CMK (cell line): ENCODE measurements at places on chromosomes 7 and 10.

DNA sequence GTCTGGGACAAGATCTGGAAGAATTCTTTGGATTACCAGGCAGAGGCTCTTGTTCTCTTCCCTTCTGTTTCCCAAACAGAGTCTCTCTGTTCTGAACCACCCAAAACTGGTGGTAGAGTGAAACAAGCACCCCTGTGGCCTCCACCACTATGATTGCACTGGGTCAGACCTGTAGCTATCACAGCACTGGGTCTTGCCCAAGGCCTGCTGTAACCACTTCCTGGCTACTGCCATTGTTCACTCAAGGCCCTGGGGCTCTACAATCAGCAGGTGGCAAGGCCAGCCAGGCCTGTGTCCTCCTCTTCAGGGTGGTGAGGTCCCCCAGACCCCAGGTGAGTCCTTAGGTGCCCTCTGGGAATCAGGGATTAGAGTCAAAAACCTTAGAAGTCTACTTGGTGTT is 4.1 kb upstream of the LRRC17 start:
- no peak for DNase-seq

- no peak for DNase-seq
Measured at GRCh38 chr10:62335326-62335725, 38.8 kb upstream of the ZNF365 start.

DNA sequence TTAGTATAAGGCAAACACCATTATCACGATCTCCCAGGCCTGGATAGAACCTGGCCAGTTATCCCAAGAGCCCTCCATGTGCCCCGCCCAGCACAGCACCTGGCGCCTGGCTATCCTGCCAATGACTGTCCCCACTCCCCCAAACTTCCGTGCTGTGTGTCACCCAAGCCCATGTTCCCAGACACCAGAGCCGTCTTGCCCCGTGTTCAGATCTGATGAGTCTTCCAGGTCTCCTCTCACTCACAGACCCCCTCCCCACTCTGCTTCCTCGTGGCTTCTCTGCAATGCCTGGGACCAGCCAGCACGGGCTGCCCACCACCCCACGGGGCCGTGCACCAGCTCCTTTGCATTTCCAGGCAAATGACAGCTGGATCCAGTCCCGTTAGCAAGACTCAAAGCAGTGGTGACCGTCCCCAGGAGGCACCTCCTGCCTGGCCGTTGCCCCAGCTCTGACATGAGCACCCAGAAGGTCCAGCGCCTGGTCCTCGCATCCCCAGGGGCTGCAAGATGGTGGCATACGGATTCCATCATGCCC is 43.8 kb upstream of the INPP5A start:
- no peak for DNase-seq

- DNase-seq = no peak
Measured at GRCh38 chr7:1666317-1666822, 3.7 kb upstream of the ELFN1 start.

DNA sequence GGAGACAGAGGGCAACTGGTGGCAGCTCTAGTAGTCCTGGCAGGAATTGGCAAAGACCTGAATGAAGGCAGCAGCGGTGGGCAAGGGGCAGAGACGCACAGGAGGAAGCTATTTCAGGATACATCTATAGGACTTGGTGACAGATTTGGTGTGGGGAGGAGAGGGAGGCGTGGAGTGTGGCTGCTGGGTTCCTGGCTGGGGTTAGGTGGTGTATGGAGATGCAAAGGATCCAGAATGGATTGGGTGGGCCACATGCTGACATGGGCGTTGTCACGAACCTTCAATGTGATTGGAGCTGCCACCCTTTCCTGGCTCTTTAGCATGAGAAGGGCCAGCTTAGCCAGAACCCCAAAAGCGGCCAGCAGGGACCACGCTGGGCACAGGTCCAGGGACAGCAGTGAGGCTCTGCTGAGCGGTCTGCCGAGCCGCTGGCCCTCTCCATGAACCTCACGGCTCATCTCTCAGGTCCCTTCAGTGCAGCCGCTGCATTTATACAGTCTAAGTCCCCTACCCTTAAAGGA is 10.2 kb upstream of the ADCY1 start:
- no peak for DNase-seq

- no peak for DNase-seq
Measured at GRCh38 chr7:50088463-50089129, 4.5 kb downstream of the ZPBP start.
